ENCODE measurements at places on chromosomes 1 and 21.
A peak's percentile ranks its signal among the peaks of the same experiment; 100 is the strongest.

DNA sequence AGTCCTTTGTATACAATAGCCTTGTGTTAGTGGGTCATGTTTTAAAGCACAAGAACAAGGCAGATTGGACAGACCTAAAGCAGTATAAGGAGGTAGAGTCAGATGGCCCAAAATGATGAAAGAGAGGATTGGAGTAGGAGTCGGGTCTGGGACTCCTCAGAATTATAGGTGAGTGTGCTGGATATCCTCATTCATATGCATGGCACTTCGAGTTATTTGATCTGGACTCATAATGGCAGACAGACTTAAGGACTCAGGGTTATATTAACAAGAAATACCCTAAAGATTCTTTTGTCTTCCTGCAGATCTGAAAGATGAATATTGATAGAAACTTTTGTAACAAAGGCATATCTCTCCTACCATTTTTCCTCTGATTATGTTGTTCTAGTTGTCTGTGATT is 92.7 kb downstream of the GABPA start:
- no peak for DNase-seq

GRCh38 chr1:43034778-43035177 is 76.1 kb upstream of the SLC2A1 start:
- DNase-seq: no peak

DNA sequence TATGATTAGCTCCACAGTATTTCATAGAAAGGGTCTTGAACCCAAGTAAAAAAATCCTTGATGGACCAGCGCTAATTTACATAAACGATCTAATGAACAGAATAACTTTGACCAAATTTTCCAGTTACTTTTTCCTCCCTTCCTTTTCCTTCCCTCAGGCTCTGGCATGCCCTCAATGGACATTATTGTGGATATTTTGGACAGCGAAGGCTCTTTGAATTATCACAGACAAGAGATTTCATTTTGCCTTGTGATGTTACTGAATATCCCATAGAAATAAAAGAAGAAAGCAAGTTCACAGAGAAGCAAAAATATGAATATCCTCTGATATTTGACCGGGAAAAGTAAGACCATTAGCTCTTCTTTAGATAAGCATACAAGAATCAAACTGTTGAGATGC is 60.3 kb upstream of the EXO1 start:
- DNase-seq: no peak

DNA sequence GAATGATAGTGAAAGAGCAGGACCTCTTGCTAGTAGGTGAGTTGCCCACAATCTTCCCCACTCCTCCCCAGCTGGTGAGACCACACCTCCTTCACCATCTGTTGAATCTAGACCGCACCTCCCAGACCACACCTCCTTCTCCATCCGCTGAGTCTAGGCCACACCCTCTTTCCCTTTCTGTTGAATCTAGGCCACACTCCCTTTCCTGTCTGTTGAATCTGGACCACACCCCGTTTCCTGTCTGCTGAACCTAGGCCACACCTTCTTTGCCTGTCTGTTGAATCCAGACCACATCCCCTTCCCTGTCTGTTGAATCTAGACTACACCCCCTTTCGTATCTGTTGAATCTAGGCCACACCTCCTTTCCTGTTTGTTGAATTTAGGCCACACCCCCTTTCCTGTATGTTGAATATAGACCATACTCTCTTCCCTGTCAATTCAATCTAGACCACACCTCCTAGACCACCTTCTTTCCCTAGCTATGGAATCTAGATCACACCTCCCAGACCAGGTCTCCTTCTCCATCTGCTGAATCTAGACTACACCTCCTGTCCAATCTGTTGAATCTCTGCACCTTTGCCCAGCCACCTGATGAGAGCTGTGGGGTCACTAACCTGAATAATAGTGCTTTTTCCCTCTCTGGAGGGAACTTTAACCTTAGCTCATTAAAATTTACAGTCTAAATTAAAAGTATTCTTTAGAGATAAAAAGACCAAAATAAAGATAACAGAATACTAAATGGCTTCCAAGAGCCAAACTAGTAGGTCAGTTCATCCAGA is 116.3 kb downstream of the DAB1 start:
- peak; percentile 40 for DNase-seq

DNA sequence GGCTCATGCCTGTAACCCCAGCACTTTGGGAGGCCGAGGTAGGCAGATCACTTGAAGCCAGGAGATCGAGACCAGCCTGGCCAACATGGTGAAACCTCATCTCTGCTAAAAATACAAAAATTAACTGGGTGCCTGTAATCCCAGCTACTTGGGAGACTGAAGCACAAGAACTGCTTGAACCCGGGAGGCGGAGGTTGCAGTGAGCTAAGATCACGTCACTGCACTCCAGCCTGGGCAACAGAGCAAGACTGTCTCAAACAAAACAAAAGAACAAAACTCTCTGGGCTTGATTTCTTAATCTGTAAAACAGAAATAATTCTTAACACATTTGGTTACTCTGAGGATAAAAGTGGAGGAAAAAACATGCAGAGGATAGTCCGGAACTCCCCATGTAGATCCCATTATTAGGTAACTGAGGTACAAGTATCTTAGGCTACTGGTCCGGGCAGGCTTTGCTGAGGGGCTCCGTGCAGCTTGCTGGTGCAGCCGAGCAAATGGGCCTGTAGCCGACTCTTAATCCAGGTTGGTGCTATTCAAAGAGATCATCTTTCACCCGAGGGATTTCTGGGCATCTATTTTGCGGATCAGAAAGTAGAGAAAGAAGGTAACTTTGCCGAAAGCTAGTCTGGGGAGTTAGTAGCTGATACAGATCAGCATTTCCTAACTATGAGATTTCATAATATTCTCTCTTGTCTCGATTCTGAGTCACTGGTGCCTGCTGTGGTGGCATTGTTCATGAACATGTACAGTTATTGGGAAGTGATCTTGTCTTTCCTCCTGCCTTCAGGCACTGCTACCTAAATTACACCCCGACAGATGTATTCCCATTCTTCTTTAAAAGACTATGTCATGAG is 56.8 kb downstream of the NFIA start:
- no peak for DNase-seq

DNA sequence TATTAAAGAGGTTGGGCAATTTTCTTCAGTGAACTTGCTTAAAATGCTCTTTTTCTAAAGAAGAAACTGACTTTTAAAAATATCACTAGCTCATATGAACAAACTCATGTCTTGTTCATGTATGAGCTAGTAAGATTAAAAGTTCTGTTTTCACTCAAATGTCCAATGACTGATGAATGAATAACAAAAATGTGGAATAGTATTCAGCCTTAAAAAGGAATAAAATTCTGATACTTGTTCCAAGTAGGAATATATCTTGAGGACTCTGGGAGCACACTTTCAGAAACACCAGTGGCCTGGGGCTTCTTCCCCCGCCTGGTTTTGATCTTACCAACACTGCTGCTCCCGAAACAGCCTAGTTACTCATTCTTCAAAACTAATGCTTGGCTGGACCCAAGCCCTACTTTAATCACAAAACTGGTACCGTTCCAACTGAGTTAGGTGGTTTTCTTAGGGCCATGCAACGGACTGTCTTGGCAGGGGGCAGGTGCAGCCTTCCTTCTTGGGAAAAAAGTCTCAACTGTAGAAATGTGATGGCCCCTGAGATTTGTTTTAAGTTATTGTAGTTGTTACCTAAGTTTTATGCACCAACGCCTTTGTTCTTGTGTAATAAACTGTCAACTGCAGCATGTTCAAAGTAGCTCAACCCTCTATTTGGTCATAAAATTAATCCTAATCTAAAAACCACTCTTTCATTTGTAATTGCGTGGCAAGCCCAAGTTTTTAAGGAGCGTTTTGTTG is 116.0 kb downstream of the ETS2 start:
- DNase-seq: no peak

DNA sequence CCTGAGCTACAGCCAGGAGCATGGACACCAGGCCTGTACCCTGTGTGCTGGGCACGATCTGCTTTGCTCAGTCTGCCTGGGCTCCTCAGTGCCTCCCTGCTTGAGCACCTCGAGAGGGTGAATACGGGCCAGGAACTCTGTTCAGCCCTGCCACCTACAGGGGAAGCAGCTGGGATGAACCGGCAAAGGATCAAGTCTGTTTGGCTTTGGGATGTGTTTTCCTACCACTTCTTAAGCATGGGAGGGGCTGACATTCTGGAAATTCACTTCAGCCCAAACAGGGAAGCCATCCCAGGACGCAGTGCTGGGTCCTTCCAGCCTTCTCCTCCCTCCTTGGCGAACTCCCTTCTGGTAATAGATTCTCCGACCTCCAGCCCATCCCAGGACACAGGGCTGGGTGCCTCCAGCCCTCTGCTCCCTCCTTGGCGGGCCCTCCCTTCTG is 55.8 kb upstream of the SELENON start:
- no peak for DNase-seq

DNA sequence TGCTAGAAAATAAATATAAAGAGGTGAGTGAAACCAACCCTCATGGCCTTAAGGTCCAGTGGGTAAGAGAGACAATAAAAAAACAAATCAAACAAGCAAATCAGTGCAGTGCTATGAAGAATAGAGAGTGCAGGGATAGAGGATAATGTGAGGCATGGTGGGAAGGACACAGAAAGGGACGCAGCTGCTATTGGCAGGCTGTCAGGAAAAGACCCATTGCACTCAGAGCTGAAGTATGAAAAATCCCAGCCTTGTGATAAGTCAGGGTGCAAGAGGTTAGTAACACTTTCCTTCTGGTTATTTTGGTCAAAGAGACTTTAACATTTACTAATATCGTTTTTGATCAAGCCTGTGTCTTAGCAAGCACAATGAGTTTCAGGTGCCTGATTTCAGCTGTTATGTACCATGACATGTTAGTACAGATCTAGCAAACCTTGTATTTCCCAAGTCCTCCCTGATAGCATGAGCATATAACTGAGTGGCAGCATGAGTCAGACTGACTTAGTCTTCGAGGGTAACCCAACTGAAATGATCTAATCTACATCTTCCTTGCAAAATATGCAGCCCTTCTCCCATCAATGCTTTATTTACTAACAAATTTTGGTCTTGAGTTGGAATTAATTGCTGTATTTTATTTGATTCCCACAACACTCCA is 31.7 kb downstream of the CHML start:
- no peak for DNase-seq

DNA sequence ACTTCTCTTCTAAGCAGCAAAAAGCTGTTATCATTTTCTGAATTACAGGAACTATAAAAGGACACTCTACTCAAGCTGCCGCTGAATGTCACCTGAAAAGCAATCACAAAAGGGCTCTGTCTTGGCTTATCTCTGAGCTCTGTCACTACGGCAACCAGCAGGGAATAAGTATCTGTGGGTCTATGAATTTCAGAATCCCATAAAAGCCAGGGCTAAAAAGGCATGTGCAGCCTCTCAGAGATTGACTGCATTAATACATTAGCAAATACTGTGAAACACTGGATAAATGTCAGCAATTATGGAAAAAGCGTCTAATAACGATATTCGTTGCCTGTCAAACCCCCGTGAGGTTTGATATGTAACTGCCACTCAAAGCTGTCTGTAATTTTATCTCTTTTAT is 210.2 kb upstream of the DMRTA2 start:
- DNase-seq: no peak

DNA sequence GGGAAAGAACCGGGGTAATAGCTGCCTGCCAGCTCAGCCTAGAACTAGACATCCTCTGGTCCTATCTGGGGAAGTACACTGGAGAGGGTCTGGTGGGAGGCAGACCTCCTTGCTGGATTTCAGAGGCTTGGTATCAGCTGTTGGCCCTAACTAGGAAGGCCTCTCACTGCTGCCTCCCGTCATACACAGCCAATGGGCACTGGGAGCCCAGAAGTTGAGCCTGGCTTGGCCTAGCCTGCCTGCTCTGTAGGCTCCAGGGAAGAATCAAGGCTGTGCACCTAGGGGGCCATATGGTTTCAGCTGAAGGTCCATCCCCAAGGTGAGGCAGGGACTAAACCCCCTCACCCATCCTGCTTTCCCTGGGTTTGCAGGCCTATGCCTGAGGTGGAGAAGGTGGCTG is 4.3 kb upstream of the MUTYH start:
- no peak for DNase-seq

GRCh38 chr1:150161747-150162581 is 12.2 kb downstream of the PLEKHO1 start:
- no peak for DNase-seq

DNA sequence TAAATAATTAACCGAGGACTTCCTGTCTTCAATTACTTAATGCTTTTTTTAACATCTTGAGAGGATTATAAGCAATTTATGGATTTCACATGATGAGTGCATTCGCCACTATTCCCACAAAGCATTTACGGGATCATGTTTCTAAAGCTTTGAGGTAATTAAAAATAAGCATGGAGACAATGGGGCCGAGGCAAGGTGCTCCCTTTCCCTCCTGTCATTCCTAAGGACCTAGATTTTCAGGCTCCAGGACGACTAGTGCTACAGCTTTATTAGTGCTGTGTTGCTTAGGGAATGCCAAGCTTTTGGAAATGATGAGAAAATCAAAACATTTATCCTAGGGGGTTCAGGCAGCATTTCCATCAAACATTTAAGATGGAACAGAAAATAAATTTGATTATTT is 209.2 kb downstream of the KCTD3 start:
- DNase-seq: no peak

GRCh38 chr1:240021709-240022108 is 70.0 kb upstream of the FMN2 start:
- no peak for DNase-seq

GRCh38 chr1:201213926-201214325 is 23.3 kb downstream of the IGFN1 start:
- no peak for DNase-seq

DNA sequence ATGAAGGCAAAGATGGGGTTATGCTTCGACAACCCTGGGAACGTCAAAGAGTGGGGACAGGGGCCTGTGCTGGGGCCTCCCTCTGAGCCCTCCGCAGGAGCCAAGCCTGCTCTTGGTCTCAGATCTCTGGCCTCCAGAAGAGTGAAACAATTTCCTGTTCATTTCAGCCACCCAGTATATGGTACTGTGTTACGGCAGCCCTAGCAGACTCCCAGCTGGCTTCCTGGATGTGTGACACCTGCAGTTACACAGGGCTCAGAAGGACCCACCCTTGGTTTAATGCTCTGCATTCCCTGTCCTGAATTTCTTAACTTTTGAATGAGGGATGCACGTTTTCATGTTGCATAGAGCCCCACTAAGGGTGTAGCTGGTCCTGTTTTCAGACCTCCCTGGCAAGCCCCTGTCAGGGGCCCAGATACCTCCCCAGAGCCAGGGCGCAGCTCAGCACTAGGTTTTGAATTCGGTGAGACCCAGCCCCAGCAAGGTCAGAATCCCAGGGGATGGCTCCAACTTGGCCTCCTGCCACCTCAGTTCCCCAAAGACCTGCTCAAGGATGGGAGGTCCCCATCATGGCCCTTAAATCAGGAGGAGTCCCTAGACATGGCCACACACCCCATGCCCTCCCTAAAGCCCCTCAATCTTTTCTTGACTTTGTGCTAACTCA is 79.0 kb upstream of the IFFO2 start:
- DNase-seq: no peak

GRCh38 chr1:47211796-47212269 is 20.2 kb downstream of the TAL1 start:
- DNase-seq: no peak

GRCh38 chr1:57820356-57821095 is 396.7 kb upstream of the DAB1 start:
- no peak for DNase-seq

Measured in stimulated activated CD4-positive, alpha-beta T cell treated with anti-CD3 and anti-CD28 coated beads, Interleukin-4, amount 100 ng/mL, for 24 hours (primary cell).